ENCODE measurements at places on chromosomes 7 and 10.

GRCh38 chr7:11557627-11558026 lies 274.4 kb downstream of the THSD7A start:
- no peak for DNase-seq

DNA sequence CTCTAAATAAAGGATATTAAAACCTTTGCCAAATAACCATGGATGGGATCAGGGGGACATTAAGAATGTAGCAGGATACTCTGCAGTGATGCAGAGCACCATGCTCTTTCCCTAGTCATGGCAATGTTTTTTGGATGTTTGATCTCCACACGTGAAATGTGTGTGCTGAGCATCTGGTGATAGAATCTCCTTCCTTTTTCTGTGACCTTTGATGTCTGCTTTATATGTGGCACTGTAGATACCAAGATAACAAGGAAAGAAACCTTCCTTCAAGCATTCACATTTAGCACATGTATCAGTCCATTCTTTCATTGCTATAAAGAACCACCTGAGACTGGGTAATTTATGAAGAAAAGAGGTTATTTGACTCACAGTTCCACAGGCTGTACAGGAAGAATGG lies 87.7 kb upstream of the CYP2C9 start:
- no peak for DNase-seq

DNA sequence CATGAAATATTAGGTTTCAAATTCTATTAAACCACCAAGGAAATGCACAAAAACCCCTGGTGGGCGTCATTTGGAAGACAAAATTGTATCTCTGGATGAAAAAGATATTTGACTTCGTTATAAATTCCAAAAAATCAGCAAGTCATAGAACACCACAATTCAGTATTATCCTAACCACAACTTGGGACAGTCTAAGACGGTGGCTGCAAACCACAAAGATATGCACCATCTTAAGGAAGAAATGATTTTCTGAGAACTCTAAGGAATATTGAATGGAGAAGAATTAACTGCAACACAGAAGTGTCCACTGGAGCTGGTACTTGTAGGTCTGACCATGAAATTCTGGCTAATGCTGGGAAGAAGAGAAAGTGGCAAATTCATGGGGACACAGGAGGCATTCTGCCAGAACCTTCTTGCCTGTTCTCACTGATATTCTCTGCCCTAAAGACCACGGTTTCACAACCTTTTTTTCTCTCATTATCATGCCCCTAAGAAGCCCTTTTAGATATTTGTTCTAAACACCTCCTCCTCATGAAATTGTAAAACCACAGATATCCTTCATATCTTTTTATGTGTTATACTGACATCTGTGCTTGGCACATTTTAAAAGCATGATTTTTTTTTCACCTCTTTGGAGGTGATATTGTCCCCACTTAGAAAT lies 92.9 kb downstream of the SFMBT2 start:
- DNase-seq = no peak

DNA sequence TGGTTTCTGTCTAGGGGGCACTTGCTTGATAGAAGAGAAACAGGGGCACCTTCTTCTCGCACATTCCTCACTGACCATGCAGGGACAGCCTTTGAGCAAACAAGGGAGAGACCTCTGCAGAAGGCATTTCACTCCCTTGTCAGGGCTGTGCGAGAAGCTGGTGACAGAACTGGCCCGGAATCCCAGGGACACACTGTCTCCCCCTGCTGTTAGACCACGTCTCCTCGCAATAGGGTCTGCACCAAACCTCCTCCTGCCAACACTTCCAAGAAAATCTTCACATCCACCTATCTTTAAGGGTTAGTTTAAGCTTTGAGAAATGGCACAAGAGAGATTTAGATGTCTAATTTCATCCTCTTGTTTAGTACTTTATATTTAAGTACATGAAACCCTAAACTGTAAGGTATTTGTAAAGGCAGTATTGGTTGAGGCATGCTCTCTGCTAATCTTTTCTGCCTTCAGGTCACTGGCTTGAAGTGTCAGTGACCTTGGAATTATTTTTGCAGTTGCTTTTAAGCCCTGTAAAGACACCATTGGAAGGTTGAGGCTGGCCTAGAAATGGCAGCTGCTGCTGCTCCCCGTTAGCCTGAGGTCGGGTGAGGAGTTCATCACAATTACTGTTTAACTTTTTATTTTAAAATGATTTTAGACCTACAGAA lies 37.0 kb downstream of the RBM20 start:
- no peak for DNase-seq

DNA sequence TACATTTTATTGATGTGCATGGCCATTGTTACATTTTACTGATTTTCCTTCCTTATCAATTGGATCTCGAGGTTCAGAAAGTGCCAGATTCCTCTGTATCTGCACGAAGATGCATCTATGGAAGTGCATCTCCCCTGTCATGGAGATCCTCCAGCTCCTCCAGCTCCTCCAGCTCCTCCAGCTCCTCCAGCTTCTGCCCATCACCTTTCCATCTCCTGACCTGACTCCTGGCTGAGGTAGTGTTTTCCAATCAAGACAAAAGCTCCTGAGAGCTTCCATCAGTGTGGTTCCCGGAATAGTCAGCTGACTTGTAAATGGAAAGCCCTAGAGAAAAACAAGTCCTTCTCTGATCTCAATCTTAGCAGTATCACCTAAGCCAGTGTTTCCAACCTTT lies 90.8 kb upstream of the KLF6 start:
- DNase-seq = no peak

- no peak for DNase-seq
These were observed 61.8 kb upstream of the DOCK1 start for GRCh38 chr10:126843299-126843934.

- DNase-seq = no peak
These were observed 209.7 kb downstream of the ABCA13 start for GRCh38 chr7:48380921-48381320.

- DNase-seq = no peak
These were observed 49.5 kb downstream of the VIPR2 start for GRCh38 chr7:159094919-159095915.

DNA sequence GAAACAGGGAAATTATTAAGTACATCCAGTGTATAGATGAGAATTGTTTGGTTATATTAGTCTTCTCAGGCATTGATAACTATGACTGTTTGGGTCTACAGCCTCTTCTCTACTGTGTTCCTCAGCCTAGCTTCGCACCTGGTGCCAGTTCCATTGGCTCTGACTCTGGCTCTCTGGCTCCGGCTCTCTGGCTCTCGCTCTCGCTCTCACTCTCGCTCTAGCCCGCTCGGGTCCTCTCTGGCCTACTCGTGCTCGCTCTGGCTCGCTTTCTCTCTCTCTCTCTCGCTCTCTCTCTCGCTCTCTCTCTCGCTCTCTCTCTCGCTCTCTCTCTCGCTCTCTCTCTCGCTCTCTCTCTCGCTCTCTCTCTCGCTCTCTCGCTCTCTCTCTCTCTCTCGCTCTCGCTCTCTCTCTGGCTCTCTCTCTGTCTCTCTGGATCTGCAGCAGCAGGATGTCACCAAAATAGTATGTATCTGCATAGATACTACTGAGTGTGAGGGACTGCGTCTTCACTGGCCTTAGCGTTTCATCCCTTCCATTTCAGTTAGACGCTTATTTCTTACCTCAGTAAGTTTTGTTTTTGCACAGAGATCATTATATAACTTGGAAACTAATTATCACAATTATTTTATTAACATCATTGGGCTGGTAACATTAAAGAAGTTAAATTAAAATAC lies 6.5 kb upstream of the SSBP1 start:
- no peak for DNase-seq
